ENCODE measurements at places on chromosomes 12 and 14. TPM values are rescaled to one million over a fixed set of nuclear protein-coding genes. Genes with fewer than 3 reads are reported as not detected.

Gene MIP
- not detected for total RNA-seq

Gene RBMS2
- 11.7 TPM for total RNA-seq

Gene CLEC2A
- not detected for total RNA-seq

Gene CIROP
- not detected for total RNA-seq

DNA sequence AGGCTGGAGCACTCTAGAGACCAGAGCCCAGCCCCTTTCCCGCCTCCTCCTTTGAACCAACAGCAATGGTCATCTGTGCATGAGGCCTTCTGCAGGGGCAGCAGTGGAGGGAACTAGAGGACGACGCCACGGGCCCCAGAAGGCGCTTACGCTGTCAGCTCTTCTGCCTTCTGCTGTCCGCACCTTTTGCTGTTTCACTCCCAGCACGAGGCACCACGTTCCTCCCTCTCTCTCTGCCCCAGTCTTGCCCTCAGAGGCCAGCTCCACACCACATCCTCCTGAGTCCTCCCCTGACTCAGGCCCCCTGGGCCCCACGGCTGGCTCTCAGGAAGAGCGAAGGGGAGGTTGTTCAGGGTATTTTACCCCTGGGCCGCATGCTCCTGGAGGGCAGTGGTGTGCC is 15.5 kb downstream of the MMAB start:
- no peak for DNase-seq

GRCh38 chr12:115619889-115620288 is 657.6 kb downstream of the MED13L start:
- DNase-seq = no peak

DNA sequence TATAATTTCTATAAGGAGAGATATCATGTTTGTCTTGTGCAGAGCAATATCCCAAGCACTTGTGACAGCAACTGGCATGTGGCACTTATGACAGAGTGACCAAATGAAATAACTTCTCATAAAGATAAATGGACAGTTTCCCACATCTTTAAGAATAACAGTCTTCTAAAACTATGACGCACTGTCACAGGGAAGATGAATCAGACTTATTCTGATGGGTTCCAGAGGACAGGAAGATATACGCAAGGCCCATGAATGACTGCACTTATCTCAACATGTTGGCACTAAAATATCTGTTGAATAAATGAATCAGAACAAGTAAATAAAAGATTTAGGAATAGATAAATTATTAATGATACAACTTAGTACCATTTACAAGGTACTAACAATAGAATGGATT is 465.8 kb upstream of the SYT1 start:
- DNase-seq = no peak

GRCh38 chr12:6914947-6915788 is 788 bp downstream of the ENO2 start:
- DNase-seq = peak; percentile 68

- DNase-seq = no peak
Observed at GRCh38 chr12:19624491-19624890, 185.2 kb downstream of the AEBP2 start.

GRCh38 chr12:91811481-91812287 is 334.0 kb downstream of the BTG1 start:
- DNase-seq = peak; percentile 41

- DNase-seq = peak; percentile 77
Observed at GRCh38 chr14:21399311-21399870, 15.6 kb upstream of the SUPT16H start.

DNA sequence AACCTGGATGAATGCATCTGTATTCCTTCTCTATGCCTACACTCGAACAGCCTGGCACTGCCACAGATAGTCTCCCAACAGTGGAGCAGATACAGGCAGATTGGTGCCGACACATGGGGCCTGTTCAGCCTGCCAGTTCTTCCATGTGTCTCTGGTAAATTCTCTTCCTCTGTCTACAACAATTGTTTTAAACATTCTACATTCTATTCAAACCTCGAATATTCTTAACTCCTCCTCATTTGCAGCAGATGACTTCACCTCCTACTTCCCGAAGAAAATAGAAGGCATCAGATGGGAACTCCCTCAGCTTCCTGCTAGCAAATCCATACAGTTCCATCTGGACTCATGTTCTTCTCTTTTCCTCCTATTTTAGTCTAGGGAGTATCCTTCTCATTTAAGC is 43.1 kb upstream of the OTOGL start:
- peak; percentile 17 for DNase-seq

GRCh38 chr12:132771126-132771838 is 9.7 kb upstream of the ANKLE2 start:
- no peak for DNase-seq

DNA sequence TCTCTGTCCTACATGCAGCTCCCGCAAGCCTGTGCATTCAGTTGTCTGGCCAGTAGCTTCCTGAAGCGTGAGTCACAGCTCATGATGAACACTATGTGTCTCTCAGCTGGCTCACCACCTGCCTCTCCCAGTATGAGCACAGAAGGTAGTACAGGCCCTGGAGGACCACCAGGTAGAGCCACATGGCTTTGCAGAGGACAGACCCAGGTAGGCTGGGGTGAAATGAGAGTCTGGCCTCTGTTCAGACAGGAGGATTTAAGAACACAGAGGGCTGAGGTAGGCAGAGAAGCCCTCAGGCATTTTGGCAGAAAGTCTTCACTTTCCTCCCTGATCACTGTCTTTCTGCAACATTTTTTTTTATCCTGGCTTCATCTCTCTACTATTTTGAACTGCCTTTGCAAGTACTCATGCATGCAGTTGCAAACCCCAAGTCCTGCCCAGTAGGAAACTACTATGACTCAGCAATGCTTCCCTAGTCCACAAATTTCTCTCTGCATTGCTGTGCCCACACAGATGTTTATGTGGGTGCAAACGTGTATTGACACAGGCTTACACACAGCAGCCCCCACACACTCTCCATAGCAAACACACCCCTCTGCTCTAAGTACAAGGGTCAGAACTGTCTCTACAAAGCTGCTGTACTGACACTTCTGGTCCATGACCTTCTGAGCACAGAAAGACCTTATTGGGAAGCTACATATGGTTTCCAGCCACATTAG is 7.2 kb upstream of the SDR9C7 start:
- DNase-seq = no peak

DNA sequence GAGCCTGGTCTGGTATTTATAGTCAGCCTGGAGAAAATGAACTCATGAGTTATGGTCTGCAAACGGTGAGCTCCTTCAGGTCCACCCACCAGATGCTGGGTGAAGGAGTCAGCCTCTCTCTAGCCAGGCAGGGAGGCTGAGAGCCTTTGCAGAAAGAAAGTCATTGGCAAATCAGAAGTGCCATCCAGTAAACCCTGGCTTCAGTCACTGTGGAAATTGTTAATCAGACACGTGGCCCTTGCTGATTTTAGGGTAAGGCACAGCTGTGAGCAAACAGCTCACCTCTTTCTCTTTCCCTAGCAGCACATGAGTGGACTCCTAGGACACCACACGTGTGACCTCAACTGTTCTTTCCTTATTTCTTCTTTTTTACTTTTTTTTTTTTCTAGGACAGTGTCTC is 44.9 kb downstream of the CHST11 start:
- DNase-seq = no peak

- DNase-seq = no peak
Observed at GRCh38 chr12:52617403-52617785, 965 bp downstream of the KRT73 start.

DNA sequence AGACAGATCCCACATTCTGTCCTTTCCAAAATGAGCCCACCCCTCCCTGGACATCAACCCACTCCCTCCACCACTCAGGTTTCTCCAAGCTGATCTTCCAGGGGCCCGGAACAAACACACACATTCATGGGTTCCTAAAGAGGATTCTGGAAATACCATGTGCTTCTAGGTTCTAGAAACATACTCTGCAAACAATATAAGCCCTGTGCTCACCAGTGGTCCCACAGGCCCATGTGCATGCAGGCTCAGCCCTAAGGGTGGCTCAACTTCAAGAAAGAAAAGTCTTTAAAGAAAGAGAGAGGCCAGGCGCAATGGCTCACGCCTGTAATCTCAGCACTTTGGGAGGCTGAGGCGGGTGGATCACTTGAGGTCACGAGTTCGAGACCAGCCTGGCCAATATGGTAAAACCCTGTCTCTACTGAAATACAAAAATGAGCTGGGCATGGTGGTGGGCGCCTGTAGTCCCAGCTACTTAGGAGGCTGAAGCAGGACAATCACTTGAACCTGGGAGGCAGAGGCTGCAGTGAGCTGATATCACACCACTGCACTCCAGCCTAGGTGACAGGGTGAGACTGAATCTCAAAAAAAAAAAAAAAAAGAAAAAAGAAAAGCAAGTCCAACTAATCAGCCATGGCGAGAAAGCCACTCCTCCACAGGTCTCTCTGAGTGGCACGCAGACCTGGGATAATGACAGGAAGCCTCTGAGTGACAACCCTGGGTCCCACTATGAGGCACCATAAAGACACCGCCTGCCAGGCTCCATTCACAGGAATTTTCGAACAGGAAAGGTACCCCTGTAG is 59.5 kb upstream of the PNMA1 start:
- no peak for DNase-seq

All from cerebellum (tissue), 4 donors.